Hepatocyte (in vitro differentiated cells): ENCODE measurements at places on chromosomes 6 and 20. TPM values are rescaled to one million over a fixed set of nuclear protein-coding genes. Genes with fewer than 3 reads are reported as not detected.

- DNase-seq = no peak
Observed at GRCh38 chr6:13729891-13730290, 18.3 kb upstream of the RANBP9 start.

PTK7 gene
- 159 and 162 TPM in 2 replicates for polyA plus RNA-seq

DNA sequence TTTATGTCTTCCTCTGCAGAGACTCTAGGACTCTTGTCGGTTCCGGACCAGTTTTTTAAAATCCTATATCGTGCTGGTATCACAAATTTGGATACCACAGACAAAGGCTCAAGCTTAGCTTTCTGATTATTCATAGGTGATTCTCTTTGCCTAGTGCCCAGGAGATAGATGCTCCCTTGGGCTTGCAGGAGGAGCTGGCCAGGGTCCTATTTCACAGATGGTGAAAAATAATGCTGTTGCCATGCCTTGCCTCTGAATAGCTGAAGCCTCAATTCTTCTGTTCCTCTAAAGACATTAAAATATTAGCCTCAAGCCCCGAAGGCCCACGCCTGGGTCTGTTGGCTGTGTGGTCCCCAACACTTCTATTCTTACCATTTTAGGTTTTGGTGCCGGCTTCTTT lies 123.9 kb upstream of the BACH2 start:
- no peak for DNase-seq

- DNase-seq = no peak
Observed at GRCh38 chr20:23820493-23820892, 6.0 kb downstream of the CST2 start.

- DNase-seq = no peak
Observed at GRCh38 chr6:124132256-124132655, 328.6 kb downstream of the NKAIN2 start.

RAET1L gene
- not detected in 2 replicates for polyA plus RNA-seq

GRCh38 chr20:62516338-62516737 lies 40.5 kb upstream of the GATA5 start:
- DNase-seq = no peak

DNA sequence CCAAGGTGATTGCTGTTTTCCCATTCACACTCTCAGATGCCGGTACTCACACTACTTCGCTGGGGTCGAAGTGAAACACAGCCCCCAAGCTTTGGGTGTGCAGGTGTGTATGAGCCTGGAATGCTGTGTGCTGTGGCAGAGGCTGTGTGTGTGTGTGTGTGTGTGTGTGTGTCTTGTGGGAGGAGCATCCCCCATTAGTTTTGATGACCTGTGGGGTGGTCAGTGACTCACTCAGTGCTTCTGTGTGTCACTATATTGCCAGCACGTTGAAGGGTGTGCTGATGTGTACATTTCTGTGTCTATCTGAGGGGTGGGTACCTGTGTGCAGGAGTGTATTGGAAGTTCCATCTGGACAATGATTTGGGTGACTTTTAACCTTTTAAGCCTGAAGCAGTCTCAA lies 5.0 kb upstream of the SLC12A5 start:
- DNase-seq = no peak

DNA sequence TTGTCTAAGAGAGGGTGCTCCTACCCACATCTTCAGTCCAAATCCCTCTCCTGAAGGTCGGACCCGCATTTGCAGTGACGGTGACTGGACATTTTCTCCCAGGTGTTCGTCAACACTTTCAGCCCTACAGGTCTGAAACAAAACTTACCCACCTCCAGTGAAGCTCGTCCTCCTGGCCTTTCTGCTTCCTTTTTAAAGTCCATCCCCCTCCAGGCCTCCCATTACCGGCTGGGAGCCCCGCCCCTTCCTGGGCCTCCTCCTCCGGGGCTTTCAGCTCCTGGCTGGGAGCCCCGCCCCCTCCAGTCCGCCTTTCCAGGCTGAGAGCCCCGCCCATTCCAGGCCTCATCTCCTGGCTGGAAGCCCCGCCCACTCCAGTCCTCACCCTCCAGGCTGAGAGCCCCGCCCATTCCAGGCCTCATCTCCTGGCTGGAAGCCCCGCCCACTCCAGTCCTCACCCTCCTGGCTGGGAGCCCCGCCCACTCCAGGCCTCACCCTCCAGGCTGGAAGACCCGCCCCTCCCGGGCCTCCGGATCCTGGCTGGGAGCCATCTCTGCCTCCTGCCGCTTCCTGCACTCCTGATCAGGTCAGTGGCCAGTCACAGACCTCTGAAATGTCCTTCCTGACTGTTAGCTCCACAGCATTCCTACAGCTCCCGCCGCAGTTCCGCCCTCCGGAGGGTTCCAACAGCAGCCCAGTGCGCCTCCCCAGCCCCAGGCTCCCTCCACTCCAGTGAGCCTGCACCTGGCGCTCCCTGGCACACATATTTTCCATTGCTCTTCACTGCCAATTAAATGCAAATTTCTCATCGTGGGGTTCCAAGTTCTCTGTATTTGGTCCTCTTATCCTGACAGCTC lies 98.5 kb downstream of the LY86 start:
- DNase-seq = peak; percentile 95

- DNase-seq = no peak
Observed at GRCh38 chr20:45840700-45841198, 7.2 kb downstream of the SNX21 start.

DNA sequence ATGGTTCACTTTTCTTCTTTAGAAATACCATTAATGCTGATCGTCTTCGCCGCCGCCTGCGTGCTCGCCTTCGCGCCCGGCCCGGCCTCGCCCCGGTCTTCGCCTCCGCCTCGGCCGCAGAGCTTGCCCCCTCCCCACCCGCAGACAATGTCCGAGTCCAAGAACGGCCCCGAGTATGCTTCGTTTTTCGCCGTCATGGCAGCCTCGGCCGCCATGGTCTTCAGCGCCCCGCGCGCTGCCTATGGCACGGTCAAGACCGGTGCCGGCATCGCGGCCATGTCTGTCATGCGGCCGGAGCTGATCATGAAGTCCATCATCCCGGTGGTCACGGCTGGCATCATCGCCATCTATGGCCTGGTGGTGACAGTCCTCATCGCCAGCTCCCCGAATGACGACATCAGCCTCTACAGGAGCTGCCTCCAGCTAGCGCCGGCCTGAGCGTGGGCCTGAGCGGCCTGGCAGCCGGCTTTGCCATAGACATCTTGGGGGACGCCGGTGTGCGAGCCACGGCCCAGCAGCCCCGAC lies 4.8 kb upstream of the PRPH2 start:
- no peak for DNase-seq

DNA sequence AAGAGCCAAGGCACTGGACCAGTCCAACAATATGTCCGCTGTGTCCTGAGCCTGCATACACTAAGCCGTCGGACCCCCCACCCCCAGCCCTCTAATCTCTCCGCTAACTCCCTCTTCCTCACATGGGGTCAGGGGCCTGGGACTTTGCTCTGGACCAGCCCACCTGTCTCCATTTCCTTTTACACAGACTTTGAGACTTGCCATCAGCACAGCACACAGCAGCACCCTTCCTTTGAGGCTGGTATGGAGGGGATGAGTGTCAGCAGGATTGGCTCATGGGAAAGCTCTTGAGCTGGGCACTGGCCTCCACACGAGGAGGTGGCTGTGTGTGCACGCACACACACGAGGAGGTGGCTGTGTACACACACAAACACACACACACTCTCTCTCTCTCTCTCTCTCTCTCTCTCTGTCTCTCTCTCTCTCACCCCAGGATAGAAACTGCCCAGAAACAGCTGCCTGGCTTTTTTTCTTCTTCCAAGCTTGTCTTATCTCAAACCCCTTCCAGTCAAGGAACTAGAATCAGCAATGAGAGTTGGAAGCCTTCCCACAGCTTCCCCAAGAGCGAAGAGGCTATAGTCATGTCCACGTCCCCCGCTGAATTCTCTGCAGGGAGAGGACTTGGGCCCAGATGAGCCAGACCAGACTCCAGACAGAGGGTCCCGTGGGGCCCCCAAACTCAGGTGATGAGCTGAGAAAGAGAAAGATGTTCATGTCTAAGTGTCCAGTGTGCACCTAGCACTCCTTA lies 18.6 kb downstream of the SLC9A8 start:
- DNase-seq = no peak

DNA sequence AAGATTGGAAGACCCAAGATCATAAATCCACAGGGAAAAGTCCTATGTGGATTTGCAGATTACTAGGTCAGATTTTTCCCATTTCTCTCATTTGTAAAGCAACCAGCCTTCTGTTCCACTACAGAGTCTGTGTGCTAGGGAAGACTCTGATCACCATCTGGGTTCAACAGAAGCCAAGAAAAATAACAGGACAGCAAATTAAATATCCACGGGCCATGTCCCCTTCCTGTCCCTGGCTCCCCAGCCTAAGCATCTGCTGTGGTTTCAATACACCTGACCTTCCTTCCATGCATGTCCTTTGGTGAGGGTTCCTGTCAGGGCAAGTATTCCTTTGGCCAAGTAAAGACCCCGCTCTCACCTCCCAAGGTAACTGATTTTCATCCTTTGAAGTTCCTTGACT lies 558.8 kb downstream of the KIF16B start:
- DNase-seq = no peak

GRCh38 chr6:66687611-66688140 lies 980.6 kb upstream of the EYS start:
- no peak for DNase-seq

ULBP2 gene
- 0.15 and 1.9 TPM in 2 replicates for polyA plus RNA-seq

DNA sequence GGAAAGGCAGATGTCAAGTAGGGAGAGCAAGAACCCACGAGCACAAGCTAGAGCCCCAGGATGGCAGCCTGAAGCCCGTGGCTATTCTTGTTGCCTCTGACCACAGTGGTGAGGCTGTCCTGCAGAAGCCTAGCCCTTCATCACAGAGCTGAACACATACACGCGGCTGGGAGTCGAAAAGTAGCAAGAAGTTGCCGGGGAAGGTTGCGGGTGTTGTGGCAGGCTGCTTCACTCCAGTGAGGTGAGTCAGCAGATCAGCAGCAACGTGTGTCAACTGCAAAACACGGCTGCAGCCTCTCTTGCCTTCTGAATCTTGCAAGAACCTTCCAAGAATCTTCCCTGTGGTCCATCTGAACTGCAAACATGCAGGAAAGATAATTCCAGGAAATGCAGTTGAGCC lies 10.6 kb upstream of the STX16 start:
- DNase-seq = no peak

- DNase-seq = no peak
Observed at GRCh38 chr6:70847106-70848084, 109.5 kb downstream of the B3GAT2 start.

PTCHD4 gene
- polyA plus RNA-seq = 0.64 and 1.3 TPM in 2 replicates

MYH7B gene
- 0.42 and 1.9 TPM in 2 replicates for polyA plus RNA-seq

- DNase-seq = no peak
Observed at GRCh38 chr6:143163621-143164020, 102.9 kb downstream of the AIG1 start.

- DNase-seq = peak; percentile 52
Observed at GRCh38 chr6:167699141-167699931, 127.4 kb upstream of the AFDN start.

- no peak for DNase-seq
Observed at GRCh38 chr20:36481380-36482043, 59.8 kb upstream of the MYL9 start.

HLA-DQB1 gene
- 13.0 and 15.2 TPM in 2 replicates for polyA plus RNA-seq

DNA sequence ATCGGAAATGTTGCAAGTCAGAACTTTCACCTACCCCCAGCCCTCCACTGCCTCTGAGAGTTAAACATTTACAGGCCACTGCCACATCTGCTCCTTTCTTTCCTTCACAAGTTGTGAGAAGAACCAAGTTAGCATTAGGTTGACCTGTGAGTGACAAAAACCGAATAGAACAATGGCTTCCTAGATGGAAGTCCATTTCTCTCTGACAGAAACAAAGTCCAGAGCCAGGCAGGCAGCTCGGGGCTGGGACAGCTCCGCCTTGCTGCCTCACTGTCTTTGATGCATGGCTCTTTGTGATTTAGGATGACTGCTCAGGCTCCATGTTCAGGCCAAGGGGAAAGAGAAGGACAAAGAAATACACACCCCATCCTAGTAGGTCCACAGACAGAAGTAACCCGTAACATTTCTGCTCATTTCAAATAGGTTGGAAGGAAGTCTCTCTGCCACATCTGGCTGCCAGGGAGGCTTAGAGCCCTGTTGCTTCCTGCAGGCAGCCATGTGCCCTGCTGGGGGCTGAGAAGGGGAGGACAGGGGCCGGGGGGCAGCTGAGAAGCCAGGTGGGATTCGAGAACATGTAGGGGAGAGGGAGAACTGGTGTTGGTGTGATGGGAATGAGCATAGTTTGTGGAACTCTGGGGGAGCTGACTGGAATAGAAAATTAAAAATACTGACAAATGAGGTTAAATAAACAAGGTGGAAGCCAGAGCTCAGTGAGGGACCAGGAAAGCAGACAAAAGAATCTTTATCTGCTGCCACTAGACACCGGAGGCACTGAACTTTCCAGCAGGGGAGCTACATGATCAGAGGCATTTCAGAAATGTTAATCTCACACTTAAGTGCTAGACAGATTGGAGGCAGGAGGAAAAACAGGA lies 19.5 kb upstream of the IER3 start:
- peak; percentile 70 for DNase-seq

OPRM1 gene
- polyA plus RNA-seq = not detected in 2 replicates

DNA sequence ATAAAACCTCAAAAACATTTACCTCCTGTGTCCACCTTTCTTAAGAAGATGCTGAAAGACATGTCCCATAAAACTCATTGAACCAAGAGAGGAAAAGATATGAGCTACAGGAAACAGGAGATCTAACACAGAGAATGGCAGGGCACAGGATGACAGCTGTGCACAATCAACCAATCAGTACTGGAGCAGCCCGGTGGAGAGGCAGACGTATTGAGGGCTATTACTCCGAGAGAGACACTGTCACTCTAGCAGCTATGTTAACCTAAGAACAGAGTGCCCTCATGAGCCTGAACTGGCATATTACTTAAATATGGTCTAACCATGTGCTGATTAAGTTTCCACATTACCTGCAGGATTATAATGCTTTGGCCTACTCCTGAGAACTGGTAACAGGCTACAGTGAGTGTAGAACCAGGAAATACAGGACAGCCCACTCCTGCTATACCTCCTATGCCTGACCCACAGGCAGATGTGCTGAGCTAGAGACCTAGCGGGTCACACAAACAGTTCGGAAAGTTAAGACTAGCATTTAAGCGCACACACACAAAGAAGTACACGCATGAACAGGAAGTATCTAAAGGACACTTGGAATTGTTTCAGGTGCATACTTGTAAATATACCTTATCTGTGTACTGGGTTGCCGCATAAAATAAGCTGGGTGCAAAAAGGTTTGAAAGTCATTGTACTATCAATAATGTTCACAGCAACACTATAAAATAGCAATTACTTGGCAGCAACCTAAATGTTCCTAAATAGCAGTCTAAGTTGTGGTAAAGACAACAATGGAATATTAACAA lies 199.3 kb upstream of the SHLD1 start:
- no peak for DNase-seq

DNA sequence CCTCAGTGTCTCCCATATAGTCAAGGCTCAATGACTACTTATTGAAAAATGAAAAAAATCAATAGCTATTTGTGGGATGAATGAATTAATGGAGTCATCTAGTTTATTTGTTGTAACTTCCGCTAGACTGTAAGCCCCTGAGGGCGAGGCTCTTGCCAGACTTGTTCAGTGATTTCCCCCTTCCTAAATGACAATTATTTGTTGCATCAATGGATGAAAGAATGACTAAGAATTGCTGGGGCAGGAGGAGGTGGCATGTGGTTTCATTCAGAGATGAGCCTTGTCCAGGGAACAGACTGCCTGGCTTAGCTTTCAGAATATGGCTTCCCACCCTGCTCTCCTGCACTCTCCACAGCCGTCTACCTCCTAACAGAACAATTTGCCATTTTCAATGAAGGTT lies 1.1 kb upstream of the PRELID3B start:
- no peak for DNase-seq
